ENCODE measurements at places on chromosomes 16 and 17. TPM values are rescaled to one million over a fixed set of nuclear protein-coding genes. Genes with fewer than 3 reads are reported as not detected.

The CCL1 gene
- polyA plus RNA-seq, result not detected

The C16orf96 gene
- 0.05 TPM for polyA plus RNA-seq

The PRAC2 gene
- not detected for polyA plus RNA-seq

GRCh38 chr16:17277981-17278381 is 192.8 kb downstream of the XYLT1 start:
- DNase-seq, result no peak

DNA sequence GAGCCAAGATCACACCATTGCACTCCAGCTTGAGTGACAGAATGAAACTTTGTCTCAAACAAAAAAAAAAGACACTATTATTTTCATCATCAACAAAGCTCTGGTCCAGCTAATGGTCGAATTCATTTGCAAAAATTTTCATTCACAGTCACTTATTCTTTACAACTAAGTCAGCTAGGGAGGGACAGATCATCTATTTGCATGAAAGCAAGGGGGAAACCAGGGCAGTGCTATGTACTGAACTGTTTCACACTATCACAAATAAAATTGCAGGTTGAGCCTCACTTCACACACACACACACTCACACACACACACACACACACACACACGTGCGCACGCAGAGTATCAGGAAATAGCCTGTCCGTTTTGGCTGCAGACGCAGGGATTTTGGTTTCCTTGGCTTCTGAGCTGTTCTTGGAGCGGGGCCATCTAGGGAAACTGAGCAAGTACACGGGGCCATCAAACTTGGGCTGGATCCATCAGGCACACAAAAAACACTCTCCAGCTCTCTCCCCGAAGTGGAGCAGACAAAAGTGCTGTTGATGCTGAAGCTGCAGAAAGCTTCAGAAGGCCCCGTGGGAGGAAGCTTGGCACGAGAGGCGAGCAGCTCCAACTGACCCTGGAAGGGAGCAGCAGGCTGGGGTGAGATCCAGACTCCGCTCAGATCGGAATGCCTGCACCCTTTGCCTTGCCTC is 44.3 kb upstream of the HELZ start:
- DNase-seq, result no peak

- no peak for DNase-seq
These were observed 53.7 kb upstream of the RCVRN start for GRCh38 chr17:9958586-9959281.

DNA sequence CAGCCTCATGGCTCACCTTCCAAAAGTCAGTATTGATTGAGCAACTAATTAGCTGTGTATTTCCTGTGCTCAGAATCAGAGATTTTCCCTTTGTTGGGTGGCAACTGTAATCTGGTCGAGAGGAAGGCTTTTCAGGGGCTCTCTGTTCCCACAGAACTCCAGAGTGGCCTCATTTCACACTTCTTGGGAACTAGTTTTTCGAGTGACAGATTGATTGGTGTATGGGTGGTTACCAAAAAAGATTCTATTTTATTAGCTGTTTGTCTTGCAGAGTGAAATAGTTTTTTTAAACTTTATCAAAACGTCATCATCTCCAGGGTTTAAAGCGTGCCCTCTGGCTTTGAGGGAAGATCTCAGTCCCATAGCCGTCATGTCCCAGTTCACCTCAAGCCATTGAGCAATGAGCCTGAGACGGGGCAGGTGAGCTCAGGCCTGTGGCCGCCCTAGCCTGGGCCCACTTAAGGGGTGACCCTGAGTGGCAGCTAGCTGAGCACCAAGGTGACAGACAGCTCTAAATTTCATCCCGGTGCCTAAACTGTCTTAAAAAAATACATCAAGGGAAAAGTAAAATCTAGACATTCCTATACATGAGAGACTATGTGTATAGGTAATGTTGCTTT is 53.0 kb downstream of the SMPD3 start:
- no peak for DNase-seq

GRCh38 chr17:48749621-48750553 is 21.3 kb upstream of the HOXB13 start:
- no peak for DNase-seq

DNA sequence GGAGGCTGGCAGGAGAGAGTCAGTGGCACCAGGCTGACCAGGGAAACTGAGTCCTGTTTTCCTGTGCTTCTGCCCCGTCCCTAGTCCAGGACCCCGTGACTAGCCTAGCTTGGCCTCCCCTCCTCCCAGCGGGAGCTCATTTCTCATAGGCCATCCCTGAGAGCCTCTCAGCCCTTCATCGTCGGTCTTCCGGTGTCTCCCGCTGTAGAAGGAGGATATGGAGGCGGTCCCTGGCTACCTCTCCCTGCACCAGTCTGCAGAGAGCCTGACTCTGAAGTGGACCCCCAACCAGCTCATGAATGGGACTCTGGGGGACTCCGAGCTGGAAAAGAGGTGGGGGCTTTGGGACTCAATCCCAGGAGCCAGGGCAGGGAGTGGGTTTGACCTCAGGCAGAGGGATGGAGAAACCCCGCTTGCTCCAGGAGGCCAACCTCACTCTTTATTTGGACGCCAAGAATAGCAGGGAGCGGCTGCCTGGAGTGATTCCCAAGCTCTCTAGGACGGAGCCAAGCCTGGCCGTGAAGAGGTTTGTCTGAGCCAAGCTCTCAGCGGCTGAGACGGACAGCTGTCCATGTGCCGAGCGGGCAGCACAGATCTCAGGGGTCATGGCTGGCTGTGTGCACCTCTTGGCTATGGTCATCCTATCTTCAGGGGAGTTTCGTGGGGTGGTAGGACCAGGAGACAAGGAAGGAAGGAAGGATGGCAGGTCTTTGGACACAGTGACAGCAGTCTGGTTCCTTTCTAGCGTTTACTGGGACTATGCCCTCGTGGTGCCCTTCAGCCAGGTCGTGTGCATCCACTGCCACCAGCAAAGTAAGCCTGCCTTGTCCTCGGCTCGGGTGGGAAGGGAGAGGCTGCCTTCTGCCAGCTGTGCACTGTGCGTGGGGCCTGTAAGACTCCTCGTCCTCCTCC is 26.8 kb downstream of the SGSM2 start:
- DNase-seq, result no peak

DNA sequence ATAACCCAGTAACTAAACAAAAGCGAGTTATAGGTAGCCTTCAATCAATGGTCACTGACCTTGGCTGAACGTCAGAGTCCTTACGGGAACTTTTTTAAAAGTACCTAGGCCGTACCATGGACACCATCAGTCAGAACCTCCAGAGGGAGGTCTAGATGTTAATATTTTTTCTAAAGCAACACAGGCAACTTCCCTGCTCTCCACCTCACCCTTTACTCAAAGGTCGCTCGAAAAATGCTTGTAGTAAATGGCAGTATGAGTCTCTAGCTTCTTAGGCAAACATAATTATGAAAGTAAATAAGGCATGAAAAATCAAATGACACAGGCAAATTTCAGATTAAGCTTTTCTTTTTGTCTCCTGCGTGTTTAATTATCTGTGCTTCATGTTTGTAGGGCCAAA is 82.1 kb downstream of the SLC39A11 start:
- no peak for DNase-seq
